ENCODE measurements at places on chromosomes 6 and 20.

DNA sequence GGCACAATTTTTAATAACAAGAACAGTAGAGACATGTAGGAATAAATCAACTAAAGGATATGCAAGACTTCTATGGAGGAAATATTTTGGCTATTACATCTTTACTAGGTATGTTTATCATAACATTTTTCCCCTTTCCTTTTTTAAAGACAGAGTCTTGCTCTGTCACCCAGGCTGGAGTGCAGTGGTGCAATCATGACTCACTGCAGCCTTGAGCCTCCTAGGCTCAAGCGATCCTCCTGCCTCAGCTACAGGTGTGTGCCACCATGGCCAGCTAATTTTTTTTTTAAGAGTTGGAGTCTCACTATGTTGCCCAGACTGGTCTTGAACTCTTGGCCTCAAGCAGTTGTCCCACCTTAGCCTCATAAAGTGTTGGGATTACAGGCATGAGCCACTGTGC lies 37.0 kb downstream of the AKAP7 start:
- no peak for DNase-seq

- DNase-seq, result peak; percentile 76
These were observed 32.3 kb downstream of the YTHDF1 start for GRCh38 chr20:63183422-63184146.

DNA sequence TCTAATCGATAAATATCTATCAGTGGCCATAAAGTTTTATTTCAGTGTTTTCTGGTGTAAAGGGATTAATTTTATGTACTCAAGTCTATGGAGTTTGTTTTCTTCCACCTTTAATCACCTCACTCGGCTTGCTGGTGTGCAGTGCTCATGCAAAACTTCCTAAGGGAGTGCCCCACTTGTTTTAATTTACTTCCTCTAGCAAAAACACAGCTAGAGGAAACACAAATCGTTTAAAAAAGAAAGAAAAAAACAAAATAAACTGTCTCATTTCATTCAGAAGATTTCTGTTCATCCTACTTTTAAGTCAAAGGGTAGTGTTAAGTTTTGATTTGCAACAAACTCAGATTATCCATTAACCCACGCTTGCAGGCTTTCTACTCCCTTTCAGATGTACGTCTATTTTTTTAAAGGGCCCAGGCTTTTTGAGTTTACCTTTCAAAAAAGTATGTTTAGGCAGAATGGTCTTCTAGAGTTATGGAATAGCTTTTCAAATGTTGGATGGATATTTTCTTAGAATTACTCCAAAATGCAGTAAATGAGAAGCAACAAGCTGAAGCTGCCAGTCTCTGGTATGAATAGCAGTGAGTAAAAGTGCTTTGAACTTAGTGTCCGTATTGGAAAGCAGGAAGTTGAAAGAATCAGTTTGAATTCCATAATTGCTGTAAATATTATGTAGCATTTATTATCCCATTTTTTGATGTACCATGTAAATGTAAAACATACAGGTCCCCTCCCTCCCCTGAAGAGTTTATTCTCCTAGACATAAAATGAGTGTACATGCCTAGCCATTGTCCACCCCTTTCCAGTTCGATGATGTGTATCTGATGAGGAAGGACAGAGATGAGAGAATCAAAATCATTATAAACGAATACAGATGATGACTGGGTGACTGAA lies 113.3 kb downstream of the SLC16A10 start:
- no peak for DNase-seq

- no peak for DNase-seq
These were observed 20.4 kb downstream of the AFDN start for GRCh38 chr6:167846997-167847606.

DNA sequence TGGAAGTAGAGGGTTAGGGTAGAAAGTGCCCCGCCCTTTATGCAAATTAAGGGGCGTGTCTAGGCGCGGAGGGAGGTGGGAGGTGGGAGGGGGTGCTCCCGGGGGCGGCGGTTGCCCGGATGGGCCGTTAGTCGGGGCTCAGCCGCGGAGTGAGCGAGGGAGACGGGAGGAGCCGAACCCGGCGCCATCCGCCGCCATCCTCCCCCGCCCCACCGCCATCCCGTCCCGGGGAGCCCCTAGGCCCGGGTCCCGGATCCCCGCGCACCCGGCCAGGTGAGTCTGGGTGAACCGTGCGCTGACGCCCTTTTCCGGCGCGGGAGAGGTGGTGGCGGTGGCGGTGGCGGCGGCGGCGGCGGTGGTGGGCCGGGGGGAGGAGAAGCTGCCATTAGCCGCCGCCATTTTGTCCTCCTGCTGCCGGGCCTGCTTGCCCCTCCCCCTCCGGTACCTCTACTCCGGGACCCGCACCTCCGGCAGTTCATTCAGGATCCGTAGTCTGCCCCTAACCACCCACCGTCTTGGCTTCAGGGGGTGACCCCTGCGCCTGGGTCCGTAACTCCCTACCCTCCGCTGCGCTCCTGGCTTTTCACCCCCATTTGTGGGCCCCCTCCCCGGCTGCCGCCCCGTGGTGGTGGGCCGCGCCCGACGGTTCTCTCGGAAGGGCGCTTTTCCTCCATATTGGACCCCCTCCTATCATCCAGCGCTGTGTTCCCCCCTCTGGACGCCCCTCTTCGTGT lies at the start of gene PRRC2A:
Gene PRRC2A, plus strand, starts transcription at position 130 of the 734 bp plus-strand sequence. CDS start 2,075 bp downstream, outside the sequence.
- peak; percentile 92 for DNase-seq

- DNase-seq, result peak; percentile 15
These were observed 418.7 kb downstream of the CBLN4 start for GRCh38 chr20:55586610-55587009.

DNA sequence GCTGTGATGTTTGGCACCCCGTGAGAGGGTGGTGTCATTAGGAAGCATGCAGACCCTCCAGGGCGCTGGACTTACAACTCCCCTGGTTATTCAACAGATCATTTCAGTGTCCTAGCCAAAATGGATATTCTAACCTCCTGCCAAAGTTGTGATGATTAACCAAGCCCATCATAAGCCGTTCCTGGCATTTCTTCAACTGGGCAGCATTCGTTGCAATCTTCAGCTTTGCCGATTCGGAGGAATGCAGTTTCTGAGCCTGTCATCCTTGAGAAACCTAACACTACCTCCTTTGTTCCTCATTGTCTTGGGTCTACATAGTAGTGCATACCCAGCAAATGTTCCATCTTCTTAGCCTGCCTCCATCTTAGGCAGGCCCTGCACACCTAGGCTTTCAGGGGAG lies 79.2 kb upstream of the MAP3K4 start:
- DNase-seq, result no peak

- DNase-seq, result no peak
These were observed 45.6 kb downstream of the ADGRF5 start for GRCh38 chr6:46876126-46876525.

DNA sequence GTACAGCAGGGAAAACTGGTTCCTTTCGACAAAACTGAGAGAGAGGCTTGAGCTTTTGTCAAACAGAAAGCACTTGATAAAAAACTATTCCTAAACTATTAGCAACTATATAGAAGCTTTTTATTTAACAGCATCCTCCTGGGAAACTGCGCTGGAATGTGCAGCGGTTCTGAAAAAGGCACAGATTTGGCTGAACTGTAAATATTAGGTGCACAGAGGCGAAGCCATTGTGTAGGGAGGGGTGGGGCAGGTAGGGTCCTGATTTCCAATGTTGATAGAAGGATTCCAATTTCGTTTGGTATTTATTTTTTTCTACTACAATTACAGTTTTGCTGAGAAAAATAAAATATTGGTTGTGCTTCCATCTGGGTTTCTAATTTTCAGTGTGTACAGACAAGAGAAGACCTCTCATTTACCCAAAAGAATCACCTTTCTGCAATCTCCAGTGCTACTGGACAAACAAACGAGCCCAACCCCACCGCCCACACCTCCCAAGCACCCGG lies 698 bp upstream of the SH3BGRL2 start:
- no peak for DNase-seq

GRCh38 chr6:60643870-60644269 lies 1642.2 kb downstream of the KHDRBS2 start:
- no peak for DNase-seq

GRCh38 chr6:101517632-101518031 lies 124.1 kb downstream of the GRIK2 start:
- DNase-seq, result no peak

DNA sequence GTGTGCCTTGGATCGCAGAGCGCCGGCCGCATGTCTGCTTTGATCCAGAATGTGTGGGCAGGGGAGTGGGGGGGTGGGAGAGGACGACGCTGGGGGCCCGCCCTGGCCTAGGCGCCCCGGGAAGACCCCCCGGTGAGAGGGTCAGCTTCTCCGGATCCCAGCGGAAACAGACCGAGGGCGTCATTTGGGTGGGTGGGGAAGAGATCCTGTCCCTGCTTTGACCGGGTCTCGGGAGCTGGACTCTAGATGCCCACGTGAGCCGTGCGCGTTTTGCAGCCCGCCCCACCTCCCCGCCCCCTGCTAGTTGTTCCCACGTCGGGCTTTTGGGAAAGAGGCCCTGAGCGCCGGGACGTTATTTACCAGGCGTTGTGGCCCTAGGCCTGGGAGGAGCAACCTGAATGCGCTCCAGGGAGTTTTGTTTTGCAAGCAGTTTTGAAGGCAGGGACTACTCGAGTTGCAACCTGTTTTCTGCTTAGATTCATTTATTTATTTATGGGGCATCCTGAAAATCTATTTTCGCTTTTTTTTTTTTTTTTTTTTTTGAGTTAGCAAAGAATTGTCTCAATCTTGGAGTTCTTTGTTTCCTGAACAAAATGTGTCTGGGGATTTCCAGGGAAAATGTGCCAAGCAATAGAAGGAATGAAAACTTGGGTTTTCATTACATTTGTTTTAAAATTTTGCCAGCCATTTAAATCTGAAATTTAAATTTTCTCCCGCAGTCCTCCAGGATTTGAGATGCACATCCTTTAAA lies 1.6 kb downstream of the DSP start:
- no peak for DNase-seq

- DNase-seq, result no peak
These were observed 110.3 kb downstream of the CARMIL1 start for GRCh38 chr6:25389471-25389870.

DNA sequence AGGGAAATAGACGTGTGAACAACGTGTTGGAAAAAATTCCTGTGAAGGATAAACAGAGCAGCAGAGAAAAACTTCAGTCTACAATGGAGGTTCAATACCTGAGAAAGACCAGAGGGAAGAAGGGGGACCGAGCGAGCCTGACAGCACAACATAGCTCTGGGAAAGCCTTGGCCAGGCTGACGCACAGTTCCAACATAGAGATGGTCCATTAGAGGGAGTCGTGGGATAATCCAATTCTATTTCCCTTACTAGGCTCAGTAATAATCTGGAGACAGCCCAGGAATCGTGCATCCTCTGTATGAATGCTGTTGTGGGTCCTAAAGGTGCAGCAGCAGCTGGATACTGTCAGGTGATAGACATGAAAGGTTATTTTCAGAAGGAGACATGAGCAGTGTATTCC lies 370.8 kb upstream of the BTBD3 start:
- DNase-seq, result no peak

DNA sequence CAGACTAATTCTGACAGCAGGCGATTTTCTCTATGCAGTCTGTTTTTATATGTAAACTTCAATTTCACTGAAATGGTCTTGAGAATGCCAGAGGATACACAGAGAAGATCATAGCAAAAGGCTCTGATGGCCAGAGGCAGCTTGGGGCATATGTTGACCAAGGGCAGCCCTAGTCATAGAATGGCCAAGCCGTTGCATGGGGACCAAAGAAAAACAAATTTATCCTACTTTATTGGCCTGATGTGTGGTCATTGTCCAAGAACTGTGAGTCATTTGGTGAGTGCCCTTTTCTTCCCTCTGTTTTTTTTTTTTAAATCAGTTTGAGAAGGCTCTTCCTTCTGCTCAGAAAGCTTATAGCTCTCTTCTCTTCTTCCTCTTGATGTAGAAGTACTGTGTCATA lies 5.8 kb downstream of the HDGFL1 start:
- DNase-seq, result no peak

DNA sequence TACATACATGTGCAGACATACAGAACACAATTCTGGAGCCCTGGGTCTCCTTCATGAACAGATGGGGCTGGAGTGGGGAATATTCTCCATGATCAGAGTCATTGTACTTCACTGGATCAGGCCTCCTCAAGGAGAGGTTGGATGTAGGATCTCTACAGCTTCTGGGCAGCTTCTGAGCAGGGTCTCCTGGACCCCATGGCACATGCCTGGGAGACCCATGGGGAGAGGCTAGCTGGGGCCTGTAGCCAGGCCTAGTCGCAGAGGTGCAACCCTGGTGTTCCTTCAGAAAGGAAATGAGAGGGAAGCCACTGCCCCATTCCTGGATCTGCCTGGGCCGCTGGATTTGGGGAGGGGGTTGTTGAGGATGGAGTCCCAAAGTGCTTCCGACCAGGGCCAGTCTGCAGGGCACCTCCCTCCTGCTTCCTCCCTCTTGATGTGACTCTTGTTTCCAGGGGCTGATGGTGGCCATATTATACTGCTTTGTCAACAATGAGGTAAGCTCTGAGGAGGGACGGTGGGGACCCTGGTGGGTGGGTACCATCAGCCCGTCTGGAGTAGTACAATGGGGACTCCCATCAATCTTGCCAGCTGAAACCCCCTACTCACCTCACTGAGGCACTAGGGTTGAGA lies 31.8 kb downstream of the GLP1R start:
- peak; percentile 8 for DNase-seq

DNA sequence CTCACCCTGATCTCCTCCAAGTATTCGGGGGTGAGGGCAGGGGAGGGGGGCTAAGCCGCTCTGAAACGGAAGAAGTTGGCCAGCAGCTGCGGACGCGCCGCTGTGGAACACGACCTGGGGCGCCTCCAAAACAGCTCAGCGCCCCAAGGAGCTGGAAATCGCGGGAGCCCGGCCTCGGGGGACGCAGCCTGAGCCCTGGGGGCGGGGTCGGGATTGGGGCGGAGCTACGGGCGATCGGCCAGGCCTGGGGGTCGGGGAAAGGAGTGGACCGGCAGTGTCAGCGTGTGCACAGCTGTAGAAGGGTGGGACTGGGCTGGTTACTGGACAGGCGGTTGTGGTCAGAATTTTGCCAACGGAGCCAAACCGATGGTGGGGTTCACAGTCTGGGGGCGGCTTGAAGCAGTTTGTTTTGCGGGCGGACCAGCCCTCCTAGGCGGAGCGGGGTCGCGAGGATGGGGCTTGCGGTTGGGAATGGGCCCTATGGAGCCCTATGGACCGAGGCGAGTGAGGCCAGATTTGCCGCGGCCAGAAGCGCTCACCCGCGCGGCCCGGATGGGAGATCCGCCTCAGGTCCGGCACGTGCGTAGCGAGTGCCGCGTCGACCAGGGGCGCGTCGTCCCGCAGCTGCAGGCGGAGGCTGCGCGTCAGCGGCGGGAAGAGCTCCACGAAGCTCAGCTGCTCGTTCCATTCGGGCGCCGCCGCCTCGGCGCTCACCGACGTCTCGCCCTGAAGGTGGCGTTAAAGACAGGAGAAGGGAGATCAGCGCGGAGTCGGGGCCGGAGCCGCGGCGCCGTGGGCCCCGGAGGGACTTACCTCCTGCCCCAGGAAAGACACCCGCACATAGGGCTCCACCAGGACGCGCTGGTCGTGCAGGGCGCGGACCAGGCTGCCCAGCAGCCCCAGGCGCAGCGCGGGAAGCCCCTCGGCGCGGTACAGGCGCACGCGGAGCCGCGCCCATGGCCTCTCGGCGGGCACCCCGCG lies 14.3 kb upstream of the SPAG4 start:
- no peak for DNase-seq
